ENCODE measurements at places on chromosomes 13 and 19.

GRCh38 chr13:108369412-108369811, 99.9 kb downstream of the TNFSF13B start:
- DNase-seq = no peak

- no peak for DNase-seq
Observed at GRCh38 chr13:50761406-50761805, 82.1 kb downstream of the DLEU7 start.

- DNase-seq = no peak
Observed at GRCh38 chr19:3283246-3283751, 58.8 kb downstream of the CELF5 start.

GRCh38 chr19:2612619-2613249, 89.8 kb downstream of the GNG7 start:
- DNase-seq = no peak

DNA sequence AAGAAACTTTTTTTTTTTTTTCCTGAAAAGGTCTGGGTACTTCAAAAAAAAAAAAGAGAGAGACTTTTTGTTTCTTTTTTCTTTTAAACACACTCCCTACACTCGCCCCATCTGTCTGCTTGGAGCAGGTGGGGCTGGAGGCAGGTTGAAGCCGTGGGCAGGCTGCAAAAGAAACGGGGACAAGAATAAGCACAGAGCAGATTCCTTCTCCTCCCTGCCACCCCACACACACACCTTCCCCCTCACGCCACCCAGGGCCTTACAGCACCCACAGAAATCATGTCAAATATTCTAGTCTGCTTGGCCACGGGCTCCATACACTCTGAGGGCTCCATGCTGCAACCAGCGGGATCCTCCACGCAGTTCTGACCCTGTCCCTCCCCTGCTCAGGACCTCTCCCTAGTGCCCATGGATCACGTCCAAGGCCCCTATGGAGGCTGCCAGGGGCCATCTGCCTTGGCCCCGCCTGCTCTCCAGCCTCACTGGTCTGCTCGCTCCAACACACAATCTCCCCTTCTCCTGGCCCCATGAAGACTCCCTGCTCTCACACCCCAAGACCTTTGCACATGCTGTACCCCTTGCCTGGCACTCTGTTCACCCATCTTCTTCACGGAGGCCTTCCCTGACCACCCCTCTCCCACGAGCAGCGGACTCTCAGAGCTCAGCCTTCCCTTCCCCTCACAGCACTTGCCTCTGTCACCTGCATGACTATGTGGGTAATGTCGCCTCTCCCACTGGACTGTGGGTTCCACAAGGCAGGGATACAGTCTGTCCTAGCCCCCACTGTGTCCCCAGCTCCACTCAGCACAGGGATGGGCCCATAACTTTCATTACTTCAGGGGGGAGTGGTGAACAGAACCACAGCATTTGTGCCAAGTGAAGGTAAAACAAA, 11.4 kb downstream of the AKT2 start:
- no peak for DNase-seq

- no peak for DNase-seq
Observed at GRCh38 chr13:114049026-114049425, 75.2 kb upstream of the C13orf46 start.

DNA sequence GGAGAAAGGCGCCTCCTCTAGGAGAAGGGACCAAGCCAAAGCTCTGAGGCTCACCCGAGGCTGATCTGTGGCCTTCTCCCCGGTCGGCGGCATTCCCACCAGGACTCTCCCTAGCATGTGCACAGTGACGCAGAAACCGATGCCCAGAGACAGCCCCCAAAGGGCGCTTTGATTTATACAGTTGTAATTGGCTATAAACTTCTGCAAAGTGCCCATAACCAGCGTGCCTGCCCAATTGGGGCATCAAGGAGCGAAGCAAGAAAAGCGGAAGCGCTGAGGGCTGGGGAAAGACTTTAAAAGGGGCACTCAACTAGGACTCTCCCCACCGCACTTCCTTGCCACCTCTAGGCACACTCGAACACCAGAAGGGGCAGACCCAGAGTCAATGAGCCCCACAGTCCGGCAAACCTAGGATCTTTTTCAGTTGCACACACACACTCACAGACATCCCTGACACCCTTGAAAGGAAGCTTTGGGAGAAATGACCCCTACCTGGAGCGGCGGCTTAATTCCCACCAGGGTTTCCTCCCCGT, 1.8 kb downstream of the CDX2 start:
- no peak for DNase-seq

DNA sequence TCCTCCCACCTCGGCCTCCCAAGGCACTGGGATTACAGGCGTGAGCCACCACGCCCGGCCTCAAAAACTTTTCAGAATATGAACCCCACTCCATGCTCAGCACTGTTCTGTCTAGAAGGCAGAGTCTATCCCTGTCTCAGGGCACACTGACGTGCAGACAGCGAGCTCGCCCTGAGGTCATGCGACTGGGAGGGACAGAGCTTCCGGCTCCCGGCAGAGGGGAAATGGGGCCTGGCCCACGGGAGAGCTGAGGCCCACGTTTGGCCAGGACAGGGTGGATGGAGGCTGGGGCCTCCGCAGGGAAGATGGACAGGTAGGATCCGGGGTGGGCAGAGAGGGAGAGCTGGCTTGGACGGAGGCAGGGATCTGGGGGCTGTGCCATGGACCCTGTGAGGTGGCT, 2.8 kb upstream of the AZU1 start:
- DNase-seq = no peak

DNA sequence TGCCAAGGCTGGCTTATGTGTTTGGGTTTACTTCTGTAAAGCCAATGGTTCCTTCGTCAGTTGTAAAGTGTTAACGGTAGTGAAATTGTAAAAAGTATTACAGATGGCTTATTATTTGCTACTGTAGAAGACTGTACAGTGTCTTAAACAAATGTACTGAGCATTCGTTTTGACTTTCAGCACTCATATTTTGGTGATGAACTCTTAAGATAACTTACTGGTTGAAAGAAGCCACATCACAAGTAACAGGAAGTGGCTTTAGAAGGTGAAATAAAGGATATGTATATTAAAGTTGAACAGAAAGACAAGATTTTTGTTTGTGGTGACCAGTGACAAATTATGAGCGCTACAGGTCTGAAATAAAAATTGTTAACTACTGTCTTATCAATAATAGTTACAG, 64.2 kb downstream of the URI1 start:
- no peak for DNase-seq

GRCh38 chr19:33134571-33135041, 2.7 kb downstream of the WDR88 start:
- no peak for DNase-seq

- no peak for DNase-seq
Observed at GRCh38 chr19:31347828-31348392, 1.3 kb downstream of the TSHZ3 start.

DNA sequence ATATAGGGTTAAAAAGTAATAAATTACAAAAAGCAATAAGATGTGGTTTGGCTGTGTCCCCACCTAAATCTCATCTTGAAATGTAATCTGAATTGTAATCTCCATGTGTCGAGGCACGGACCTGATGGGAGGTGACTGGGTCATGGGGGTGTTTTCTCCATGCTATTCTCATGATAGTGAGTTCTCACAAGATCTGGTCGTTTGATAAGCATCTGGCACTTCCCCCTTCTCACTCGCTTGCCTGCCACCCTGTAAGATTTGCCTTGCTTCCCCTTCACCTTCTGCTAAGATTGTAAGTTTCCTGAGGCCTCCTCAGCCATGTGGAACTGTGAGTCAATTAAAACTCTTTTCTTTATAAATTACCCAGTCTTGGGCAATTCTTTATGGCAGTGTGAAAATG, 577.4 kb downstream of the TBC1D4 start:
- DNase-seq = no peak

DNA sequence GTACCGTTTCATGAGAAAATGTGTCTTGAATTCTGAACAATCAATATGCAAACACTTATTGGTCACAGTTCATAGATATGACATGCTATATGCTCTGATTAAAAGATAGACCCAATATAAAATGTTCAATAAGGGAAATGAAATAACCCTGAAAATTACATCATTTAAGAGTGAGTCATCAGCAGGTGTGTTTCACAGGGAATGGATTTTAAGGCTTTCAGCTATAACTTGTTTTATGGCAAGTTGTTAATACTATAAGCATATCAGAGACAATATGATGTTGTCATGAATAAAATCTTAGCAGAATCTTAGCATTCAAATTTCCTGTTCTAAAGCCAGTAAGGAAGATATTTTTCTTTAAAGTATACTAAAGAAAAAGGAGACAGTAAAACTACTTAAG, 483.4 kb upstream of the PCDH9 start:
- DNase-seq = no peak

- no peak for DNase-seq
Observed at GRCh38 chr13:95246292-95247082, 54.8 kb downstream of the ABCC4 start.

GRCh38 chr13:51330791-51331190, 8.7 kb upstream of the SERPINE3 start:
- peak; percentile 48 for DNase-seq

- DNase-seq = no peak
Observed at GRCh38 chr19:27851002-27851481, 1361.9 kb downstream of the UQCRFS1 start.

DNA sequence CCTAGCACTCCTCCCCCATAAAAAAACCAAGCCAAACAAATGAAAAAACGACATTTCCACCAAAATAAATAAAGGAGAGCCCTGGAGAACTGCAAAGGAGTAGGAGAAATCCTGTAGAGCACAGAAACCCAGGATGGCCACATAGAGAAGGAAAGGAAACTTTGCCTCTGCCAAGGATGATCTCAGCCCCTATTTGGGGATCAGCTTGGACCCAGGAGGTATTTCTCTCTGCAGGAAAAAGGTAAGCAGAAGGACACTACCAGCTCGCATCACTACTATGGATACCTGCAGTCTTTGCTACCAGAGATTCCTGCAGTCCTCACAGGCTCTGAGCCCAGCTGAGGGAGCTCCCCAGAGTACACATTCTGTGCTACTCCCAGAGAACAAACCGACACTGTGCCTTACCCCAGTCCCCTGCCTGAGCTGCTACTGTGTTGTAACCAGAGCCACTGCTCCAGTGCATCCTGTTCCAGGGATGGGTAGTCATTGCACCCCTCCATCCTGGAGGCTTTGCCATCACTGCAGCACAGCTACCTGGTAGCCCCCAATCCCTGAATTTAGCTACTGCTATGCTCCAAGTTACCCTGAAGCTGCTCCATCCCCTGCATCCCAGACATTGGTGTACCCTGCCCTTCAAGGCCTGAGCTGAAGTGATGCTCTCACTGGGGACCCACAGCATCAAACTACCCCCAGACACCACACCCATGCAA, 41.7 kb downstream of the VWA8 start:
- no peak for DNase-seq

Measured in EH (cell line).